Type B pancreatic cell (in vitro differentiated cells): ENCODE measurements at places on chromosomes 2 and 18. TPM values are rescaled to one million over a fixed set of nuclear protein-coding genes. Genes with fewer than 3 reads are reported as not detected.

TCF23 gene
- not detected in 2 replicates for total RNA-seq

DNA sequence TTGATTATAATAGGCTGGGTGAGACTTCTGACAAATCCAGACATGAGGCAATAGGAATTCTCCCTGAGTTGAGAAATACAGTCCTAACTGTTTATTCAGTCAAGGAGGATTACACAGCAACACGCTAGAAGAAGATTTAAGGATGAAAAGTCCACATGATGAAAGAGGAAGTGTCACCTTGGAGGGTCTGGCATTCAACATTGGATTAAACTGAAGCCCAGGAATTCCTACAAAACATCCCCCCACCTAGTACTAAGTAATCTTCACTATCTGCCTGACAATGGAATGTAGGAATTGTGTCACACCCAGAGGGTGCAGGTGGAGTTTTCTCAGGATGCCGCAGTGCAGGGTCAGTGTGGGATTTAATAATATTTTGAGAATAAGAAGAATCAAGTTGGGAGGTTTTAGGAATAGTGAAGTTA lies 142.4 kb downstream of the SOCS6 start:
- no peak overlapping the region for H3K4me3 ChIP-seq
- peaks cover 9% of the 10 kb centered on the region for H3K4me1 ChIP-seq
- no peaks in the 10 kb centered on the region for H3K27me3 ChIP-seq
- no peaks in the 10 kb centered on the region for H3K36me3 ChIP-seq

DNA sequence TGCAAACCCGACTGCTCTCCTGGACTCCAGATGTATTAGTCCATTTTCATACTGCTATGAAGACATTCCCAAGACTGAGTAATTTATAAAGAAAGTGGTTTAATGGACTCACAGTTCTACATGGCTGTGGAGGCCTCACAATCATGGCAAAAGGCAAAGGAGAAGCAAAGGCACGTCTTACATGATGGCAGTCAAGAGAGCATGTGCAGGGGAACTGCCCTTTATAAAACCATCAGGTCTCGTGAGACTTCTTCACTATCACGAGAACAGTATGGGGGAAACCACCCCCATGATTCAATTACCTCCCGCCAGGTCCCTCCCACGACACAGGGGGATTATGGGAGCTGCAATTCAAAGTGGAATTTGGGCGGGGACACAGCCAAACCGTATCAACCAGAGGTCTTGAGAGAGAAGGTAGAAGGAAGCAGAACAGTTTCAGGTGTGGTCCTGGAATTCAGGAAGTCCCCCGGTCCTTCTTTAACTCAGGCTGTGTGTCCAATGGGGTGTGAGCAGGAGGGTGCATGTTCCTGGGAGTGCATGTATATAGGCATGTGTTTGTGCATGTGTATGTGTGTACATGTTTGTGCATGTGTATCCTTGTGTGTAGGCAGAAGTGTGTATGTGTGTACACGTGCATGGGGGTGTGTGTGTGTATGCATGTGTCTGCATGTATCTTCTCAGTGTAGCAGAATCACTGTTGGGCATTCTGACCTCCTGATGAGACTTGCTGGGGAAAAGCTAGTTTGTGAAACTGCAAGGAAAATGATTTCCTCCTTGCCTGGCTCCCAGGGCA lies 46.2 kb downstream of the GREB1 start:
- H3K4me1 ChIP-seq, result peaks cover 23% of the 10 kb centered on the region
- H3K4me3 ChIP-seq, result no peak overlapping the region
- no peak for DNase-seq
- peak overlapping the region; percentile 61 for H3K27ac ChIP-seq

GRCh38 chr2:143083636-143084035 lies 45.6 kb upstream of the ARHGAP15 start:
- no peak for DNase-seq
- no peaks in the 10 kb centered on the region for H3K27me3 ChIP-seq
